AG10803 (cell line): ENCODE measurements at places on chromosomes 6 and 20.

DNA sequence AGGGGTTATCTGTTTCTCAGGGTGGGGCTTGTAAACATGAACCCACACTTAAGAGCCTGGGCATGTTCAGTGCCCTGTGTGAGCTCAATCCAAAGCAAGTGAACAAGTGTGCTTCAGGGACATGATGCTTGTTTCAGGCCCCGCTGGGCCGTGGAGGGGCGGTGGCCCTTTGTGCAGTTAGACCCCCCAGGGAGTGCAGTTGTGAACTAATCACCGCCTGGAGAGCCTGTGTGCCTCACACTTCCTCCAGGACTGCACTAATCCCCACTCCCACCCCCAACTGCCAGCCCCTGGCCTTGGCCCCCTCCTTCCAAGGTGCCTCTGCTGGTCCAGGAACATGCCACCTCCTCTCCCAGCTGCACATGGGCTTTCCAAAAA is 58.1 kb downstream of the RREB1 start:
- DNase-seq, result no peak

- no peak for DNase-seq
These were observed 39.5 kb downstream of the CD40 start for GRCh38 chr20:46157625-46158024.

GRCh38 chr6:1821164-1821512 is 211.4 kb downstream of the FOXC1 start:
- DNase-seq, result no peak

DNA sequence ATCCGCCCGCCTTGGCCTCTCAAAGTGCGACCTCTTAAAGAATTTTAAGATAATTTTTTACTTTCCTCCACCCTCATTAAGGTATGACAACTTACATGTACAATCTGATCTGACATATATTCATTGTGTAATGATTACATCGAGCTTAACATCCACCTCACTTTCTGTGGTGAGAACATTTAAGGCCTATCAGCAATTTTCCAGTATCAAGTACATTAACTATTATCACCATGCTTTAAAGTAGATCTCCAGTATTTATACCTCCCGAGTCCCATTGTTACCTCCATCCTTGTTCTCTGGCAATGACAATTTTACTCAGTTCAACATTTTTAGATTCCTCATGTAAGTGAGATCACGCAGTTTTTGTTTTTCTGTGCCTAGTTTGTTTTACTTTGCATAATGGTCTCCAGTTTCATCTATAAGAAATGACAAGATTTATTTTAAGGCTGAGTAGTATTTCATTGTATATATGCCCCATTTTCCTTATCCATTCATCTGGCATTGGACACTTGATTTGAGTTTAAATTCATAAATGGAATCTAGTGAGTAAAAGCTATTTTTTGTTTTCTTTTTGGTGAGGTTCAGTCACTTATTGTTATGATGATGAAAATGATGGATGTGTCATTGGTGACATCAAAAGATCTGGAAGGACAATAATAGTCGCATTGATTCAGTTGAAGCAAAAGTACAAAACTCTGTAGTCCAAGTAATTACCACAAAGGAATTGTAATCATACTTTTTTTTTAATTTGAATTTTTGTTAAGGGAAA is 87.0 kb downstream of the OR2B2 start:
- DNase-seq, result no peak

- DNase-seq, result no peak
These were observed 11.2 kb downstream of the BCL2L1 start for GRCh38 chr20:31711179-31712111.

- no peak for DNase-seq
These were observed 156.8 kb upstream of the PTPN1 start for GRCh38 chr20:50353289-50353961.

DNA sequence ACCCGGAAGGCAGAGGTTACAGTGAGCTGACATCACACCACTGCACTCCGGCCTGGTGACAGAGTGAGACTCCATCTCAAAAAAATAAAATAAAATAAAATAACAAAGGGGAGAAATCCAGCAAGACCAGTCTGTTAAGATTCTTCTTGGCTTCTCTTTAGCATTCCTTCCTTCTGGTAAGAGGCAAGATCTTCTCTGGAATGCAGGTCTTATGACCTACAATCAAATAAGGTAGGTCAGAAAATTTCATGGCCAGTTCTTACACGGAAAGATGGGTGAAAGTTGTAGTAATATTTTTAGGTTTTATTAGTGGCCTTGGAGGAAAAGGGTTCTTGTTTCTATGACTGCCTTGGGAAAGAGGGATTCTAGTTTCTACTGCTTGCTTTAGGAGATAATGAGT is 180.9 kb downstream of the FUT9 start:
- no peak for DNase-seq
